Naive thymus-derived CD8-positive, alpha-beta T cell (primary cell): ENCODE measurements at places on chromosomes 6 and 20.

DNA sequence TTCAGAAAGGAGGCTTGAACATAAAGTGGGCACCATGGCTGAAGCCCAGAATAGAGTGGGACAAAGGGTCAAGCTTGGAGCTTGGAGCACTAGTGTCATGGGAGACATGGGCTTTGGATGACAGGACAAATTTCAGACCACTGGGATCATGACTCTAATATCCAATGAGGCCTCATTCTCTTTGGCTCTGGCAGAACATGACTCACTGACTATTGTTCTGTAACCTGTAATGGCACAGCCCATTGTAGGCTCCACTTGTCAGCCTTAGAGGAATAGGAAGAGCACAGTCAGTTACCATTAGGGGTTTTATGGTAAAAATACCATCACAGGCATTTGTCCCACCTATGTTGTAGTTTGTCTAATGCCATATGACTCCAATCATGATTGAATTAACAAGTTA is 34.0 kb upstream of the MMS22L start:
- DNase-seq, result no peak

DNA sequence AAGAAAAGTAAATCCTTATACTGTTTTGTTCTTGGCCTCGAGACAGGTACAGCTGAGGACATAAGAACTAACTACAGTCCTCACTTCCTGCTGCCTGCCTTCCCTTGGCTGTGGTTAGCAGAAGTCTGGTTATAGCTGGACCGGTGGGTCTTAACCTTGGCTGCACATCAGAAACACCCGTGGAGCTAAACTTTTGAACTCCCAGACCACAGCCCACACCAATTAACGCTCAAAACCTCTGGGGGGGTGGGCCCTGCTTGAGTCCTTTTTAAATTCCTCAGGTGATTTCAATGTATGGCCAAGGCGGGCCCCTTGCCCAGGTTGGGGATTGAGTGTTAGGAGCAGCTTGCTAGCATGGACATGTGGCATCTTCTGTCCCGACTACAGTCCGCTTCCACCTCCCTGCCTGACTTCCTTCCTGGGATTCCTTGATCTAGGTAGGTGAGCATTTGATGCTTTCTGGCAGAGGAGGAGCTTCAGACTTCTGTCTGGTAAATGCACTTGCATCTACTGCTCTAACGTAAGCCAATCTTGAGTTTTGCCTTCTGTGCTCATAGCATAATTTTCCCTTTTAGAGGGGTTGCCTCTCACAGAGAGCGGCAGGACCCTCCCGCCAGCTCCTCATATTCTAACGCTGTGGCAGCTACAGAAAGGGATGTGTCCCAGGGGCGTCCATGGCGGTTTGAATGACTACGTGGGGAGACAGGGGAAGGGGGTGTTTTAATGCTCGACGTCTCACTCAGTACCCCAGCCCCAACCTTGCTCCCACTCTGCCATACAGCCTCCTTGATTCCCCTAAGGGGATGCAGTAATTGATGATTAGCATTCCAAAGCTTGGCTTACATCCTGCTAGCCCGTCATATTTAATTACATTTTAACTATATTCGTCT is 390.1 kb downstream of the ZFAND3 start:
- no peak for DNase-seq

DNA sequence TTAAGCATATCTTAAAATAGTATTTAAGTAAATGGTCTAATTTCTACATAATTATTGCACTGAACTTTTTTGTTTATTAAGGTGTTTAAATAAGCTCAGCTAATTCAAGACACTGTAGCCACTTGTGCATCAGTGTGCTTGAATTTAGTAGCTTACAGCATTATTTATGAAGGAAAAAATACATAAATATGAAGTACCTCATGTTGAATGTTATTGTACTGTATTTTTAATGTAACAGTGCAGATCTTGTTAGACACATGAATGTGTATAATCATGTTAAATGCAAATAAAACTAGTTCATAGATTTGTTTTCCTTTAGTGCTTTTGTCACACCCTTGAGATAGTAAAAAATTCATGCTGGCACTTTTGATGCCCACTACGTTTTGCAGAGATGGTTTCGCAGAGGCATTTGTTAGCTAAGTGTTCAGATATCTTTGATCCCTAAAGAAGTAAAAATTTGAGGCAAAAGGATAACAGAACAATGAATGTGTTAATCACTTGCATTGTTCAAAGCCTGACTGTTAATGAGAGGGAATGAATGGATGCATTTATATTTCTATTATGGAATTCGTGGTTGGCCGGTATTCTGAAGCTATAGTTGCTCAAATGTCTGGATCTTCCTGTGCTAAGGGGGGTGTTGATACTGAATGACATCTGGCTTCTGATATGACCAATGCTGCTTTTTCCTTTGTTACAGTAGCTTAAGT is 8.8 kb downstream of the BTBD3 start:
- no peak for DNase-seq

DNA sequence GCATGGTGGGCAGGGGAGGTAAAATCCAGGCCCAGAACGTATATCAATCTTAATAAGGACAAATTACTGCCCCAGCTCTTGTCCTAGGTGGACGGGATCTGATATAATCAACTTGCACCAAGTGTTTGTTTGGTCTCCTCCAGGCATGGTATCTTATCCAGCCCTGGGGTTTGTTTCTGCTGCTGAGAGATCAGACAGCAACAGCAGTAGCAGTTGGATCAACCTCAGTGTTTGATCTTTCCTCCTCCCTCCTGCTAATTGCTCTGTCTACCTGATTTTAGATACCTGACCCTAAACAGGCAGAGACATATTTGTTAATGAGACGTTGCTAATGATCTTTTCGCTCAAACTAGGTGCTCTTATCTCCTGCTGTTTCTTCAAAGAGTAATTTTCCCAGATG is 100.4 kb upstream of the BACH2 start:
- DNase-seq, result no peak

DNA sequence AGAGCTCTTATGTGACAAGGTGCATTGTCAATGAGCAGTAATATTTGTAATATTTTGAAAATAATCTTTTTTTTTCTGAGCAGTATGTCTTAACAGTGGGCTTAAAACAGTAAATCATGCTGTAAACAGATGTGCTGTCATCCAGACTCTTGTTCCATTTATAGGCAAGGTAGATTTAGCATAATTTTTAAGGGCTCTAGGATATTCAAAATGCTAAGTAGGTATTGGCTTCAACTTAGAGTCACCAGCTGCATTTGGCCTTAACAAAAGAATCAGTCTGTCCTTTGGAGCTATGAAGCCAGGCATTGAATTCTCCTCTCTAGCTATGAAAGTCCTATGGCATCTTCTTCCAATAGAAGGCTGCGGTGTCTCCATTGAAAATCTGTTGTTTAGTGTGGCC is 63.7 kb downstream of the ME1 start:
- DNase-seq, result no peak

DNA sequence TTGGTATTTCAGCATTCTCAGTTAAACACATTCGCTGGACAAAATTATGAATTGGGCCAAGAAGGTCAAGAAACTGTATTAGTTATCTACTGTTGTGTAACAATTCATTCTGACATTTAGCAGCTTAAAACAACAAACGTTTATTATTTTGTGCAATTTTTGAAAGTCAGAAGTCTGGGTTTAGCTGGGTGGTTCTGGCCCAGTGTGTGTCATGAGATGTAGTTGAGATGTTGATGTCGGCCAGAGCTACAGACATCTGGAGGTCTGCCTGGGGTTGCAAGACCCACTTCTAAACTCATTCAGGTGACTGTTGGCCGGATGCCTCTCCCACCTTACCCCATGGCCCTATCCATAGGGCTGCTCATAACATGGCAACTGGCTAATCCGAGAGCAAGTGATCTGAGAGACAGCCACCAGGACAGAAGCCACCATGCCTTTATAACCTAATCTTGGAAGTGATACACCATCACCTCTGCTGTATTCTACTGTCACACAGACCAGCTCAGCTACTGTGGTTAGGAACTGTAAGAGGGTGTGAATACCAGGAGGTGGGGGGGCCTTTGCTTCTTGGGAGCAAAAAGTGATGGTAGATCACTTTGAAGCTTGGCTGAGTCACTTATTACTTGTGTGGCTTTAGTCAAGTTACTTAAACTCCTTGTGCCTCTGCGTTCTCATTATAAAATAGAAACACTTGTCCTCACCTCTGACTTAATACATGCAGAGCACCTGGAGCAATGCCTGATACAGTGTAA is 217.0 kb upstream of the MYLIP start:
- DNase-seq, result no peak

DNA sequence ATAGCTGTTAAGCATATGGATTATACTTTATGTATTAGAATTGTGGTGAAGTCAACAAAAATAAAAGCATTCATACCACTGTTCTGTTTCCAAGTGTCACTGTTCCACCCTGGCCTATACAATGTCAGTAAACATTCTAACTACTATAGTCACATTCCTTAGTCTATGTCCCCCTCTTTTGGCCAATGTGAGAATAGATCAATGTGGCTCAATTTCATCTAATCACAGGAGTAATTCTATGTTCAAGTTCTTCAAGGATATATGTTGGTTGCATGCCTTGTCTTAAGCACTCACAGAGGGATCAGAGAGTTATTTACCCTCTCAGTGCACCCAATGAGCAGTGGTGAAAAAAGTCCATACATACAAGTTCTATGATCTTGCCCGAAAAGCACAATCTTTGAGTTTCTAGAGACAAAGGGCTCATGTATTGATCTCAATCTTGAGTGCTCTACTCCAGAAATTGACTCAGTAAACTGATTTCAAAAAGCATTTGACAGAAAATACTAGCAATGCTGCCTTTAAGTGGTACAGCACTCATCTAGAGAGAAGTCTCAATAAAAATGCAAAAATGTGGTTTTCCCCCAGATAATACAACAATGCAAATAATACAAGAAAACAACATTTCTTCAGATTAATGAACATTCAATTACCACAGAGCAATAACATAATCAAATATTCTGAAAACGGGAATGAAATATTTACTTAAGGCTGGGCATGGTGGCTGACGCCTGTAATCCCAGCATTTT is 16.5 kb downstream of the SMLR1 start:
- DNase-seq, result peak; percentile 65

DNA sequence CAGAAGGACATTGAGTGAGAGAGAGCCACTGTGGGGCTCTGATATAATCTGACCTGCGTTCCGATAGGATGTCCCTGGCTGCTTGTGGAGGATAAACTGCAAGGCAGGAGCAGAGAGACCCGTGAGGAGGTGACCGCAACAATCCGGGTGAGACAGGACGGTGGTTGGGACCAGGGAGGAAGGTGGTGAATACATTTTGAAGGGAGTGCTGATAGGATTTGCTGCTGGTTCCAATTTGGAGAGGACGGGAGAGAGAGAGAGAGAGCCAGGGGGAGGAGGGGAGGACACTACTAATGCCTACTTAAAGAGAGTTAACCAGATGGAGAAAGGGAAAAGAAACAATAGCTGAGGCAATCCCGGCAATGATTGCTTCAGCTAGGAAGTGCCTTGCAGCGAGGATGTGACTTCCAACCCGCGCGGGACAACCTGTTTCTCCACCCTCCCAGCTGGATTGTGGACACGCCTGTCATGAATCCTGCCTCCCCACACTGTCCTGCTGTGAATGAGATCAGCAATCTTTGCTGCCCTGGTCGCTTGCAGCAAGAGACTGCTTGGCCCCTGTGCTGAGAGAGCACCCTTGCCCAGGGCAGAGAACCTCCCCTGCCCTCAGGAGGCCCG is 199.0 kb upstream of the KCNG1 start:
- no peak for DNase-seq

GRCh38 chr6:158501360-158502262 is 58.3 kb upstream of the TMEM181 start:
- DNase-seq, result no peak

- no peak for DNase-seq
Measured at GRCh38 chr20:25586877-25587276, 1.5 kb upstream of the NINL start.

GRCh38 chr20:54429364-54429763 is 46.0 kb upstream of the DOK5 start:
- no peak for DNase-seq

DNA sequence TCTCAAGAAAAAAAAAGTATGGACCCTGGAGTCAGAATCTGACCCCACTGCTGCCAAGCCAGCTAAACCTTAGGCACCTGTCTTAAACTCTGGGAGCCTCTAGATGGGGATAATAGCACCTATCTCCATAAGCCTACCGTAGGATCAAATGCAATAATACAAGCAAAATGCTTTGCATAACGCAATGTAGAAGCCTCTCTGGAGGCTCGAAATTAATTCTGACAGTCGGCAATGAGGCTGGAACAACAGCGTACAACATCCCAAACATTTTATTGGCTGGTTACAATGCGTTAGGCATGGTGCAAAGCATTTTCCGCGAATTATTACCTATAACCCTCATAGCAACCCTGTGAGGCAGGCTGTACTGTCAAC is 521 bp downstream of the CDK5RAP1 start:
- no peak for DNase-seq

- DNase-seq, result no peak
Measured at GRCh38 chr20:9092113-9092512, 23.2 kb downstream of the PLCB4 start.

GRCh38 chr6:147220345-147220744 is 16.1 kb downstream of the STXBP5 start:
- no peak for DNase-seq

GRCh38 chr6:10684618-10685017 is 9.8 kb downstream of the C6orf52 start:
- DNase-seq, result no peak

DNA sequence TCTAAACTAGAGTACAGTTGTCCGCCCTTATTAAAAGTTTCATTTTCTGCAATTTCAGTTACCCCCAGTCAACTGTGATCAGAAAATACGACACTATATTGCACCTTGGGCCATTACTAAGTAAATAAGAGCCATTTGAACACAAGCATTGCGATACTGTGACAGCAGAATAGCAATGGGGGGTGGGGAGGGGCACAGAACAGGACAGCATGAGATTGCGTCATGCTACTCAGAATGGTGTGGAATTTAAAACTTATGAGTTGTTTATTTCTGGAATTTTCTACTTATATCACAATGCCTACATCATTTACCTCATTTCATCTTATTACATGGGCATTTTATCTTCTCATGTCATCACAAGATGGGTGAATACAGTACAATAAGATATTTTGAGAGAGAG is 166.3 kb downstream of the MANEA start:
- no peak for DNase-seq

- DNase-seq, result no peak
Measured at GRCh38 chr6:148249679-148250375, 92.8 kb upstream of the SASH1 start.

DNA sequence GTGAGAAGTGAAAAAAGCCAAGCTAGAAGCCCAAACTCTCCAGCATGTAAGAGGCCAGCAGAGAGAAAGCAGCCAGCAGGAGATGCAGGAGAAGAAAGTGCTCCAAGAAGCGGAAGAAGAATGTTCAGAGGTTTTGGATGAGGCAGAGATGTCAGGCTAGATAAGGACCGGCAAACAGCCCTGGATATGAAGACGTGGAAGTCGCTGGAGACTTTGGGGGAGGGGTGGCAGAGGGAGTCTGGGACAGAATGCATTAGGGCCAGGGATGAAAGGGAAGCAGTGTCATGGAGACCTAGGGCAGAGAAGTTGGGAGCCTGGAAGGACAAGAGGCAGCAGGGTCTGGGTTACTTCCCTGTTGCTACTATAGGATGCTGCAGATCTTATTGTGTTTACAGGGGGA is 5.3 kb upstream of the SCUBE3 start:
- no peak for DNase-seq

GRCh38 chr6:89731924-89732567 is 87.5 kb downstream of the MDN1 start:
- DNase-seq, result no peak

- no peak for DNase-seq
Measured at GRCh38 chr20:51451484-51451883, 91.0 kb downstream of the NFATC2 start.

- no peak for DNase-seq
Measured at GRCh38 chr20:3586093-3586492, 77.1 kb downstream of the GFRA4 start.

- no peak for DNase-seq
Measured at GRCh38 chr6:104957301-104958177, 632 bp downstream of the LIN28B start.

- DNase-seq, result no peak
Measured at GRCh38 chr6:47221565-47221964, 88.1 kb downstream of the TNFRSF21 start.
